GM12891 (cell line): ENCODE measurements at places on chromosomes 7 and 10.

- DNase-seq = no peak
Measured at GRCh38 chr7:143487566-143487965, 9.9 kb downstream of the TAS2R41 start.

- no peak for DNase-seq
Measured at GRCh38 chr10:84453303-84453702, 124.9 kb downstream of the CCSER2 start.

- no peak for DNase-seq
Measured at GRCh38 chr7:16594061-16594460, 51.5 kb downstream of the ANKMY2 start.

- peak; percentile 32 for DNase-seq
Measured at GRCh38 chr10:35640951-35641675, 983 bp downstream of the FZD8 start.

DNA sequence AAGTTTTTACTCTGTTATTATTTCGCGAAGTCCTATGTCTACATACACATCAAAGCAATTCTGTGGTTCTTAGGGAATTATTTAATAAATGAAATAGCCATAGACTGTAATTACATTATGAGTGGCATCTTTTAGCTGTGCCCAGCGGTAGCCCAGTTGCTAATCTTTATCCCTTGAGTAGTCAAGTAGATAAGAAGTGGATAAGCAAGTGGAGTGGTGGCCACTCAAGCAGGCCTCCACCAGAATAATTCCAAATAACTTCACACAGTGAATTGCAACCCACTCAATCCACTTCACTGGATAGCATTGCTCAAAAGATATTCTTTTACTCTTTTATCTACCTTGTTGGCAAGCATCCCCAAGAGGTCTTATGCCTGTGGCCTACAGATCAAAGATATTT is 349.7 kb downstream of the AUTS2 start:
- DNase-seq = no peak

- DNase-seq = no peak
Measured at GRCh38 chr10:120012131-120012400, 119.5 kb downstream of the SEC23IP start.

- DNase-seq = no peak
Measured at GRCh38 chr7:108239501-108240225, 109.5 kb upstream of the LAMB4 start.

- DNase-seq = no peak
Measured at GRCh38 chr10:76209135-76209534, 777.7 kb downstream of the LRMDA start.

DNA sequence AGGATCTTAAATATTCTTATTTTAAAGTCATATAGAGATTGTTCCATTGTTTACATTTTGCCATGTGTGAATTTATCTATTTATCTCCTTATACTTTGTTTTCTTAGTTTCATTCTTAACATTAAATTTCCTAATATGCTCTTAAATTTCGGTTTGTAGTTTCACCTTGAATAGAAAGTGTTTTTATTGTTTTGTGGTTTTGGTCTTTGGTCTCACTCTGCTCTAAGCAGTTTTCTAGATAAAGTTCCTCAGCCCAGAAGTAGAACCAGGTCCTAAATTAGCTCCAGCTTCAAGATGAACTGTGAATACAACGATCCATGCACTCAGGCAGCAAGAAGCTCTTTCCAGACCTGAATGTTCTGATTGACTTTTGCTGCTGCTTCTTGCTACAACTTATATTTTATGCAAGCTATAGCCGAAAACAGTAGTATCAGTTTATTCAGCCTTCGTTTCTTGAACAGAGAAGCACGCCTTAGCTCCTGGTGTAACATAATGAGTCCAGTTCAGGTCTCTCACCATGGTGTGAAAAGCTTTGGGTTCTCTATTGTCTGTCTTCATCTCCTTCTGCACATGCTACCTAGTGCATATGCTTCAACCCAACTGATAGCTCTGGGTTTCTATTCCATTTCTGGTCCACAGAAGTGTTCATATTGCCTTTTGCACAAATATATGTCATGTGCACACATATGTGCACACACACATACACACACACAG is 95.3 kb downstream of the SEM1 start:
- no peak for DNase-seq

- DNase-seq = no peak
Measured at GRCh38 chr10:69669409-69669808, 39.4 kb downstream of the FAM241B start.

DNA sequence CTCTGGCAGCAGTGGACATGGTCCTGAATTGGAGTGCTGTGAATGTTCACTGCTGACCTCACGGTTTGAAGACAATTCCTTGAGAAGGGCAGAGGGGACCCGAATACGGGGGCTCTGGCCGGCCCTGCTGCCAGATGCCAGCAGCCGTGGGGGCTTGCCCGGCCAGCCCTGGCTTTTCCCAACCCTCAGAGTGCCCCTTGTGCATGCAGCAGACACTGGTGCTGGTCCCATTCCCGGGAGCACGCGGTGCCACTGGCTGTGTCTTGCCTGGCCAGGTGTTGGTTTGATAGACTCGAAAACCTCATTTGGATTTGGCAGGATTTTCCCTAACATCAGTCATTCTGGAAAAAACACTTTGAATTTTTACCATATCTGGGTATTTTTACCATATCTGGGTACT is 49.1 kb downstream of the LHPP start:
- DNase-seq = no peak

DNA sequence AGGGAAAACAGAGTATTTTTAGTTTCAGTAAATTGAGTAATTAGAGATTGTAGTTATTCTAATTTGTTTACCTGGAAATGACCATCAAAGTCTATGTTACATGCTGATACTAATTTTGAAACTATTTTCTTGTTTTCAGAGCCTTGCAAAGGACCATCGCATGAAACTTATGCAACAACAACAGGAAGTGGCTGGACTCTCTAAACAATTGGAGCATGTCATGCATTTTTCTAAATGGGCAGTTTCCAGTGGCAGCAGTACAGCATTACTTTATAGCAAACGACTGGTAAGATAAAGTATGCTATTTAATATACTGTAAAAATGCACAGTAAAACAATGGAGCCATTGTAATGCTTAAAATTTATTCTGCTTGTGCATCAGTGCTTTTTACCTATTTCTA is 78.5 kb downstream of the TRIM24 start:
- DNase-seq = no peak
